RWPE2 (cell line): ENCODE measurements at places on chromosomes 2 and 18.

- no peak for DNase-seq
These were observed 1550.2 kb downstream of the LRP1B start for GRCh38 chr2:140580532-140581151.

DNA sequence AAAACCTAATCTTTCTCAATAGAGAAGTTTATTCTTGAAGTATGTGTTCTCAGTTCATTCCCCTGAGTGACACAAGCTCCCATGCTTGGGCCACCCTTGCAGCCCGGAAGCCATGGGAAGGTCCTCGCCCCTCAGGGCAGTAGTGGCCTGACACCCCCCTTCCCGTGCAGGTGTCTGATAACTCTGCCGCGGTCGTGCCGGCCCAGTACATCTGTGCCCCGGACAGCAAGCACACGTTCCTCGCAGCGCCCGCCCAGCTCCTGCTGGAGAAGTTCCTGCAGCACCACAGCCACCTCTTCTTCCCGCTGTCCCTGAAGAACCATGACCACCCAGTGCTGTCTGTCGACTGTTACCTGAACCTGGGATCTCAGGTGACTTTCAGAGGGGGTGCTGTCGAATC lies 32.4 kb downstream of the NTSR2 start:
- DNase-seq, result no peak

DNA sequence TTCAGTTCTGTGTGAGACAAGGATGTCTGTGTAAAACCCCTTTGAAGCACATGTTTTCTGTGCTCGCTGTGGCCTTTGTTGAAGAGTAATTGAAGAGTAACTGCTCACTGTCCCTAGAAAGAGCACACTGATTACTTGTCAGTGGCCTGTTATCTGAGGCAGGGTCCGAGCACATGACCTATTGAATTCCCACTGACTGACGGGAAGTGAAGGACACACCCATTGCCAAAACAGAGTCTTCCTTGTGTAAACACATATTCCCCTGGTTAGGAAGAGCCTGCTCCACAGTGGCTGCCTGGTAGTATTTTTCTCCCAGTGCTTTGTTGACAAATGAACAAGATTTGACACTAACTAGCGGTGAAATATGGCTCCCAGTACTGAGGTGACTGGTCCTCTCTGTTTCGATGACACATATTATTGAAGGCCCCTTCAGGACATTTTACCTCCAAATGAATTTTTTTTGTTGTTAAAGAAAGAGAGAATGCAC lies 148.5 kb upstream of the GYPC start:
- no peak for DNase-seq

- DNase-seq, result no peak
These were observed 63.3 kb upstream of the STK17B start for GRCh38 chr2:196234672-196235071.

GRCh38 chr2:64612575-64613195 lies 41.0 kb downstream of the SERTAD2 start:
- DNase-seq, result no peak

- DNase-seq, result no peak
These were observed 113.6 kb downstream of the MRO start for GRCh38 chr18:50706199-50706598.

DNA sequence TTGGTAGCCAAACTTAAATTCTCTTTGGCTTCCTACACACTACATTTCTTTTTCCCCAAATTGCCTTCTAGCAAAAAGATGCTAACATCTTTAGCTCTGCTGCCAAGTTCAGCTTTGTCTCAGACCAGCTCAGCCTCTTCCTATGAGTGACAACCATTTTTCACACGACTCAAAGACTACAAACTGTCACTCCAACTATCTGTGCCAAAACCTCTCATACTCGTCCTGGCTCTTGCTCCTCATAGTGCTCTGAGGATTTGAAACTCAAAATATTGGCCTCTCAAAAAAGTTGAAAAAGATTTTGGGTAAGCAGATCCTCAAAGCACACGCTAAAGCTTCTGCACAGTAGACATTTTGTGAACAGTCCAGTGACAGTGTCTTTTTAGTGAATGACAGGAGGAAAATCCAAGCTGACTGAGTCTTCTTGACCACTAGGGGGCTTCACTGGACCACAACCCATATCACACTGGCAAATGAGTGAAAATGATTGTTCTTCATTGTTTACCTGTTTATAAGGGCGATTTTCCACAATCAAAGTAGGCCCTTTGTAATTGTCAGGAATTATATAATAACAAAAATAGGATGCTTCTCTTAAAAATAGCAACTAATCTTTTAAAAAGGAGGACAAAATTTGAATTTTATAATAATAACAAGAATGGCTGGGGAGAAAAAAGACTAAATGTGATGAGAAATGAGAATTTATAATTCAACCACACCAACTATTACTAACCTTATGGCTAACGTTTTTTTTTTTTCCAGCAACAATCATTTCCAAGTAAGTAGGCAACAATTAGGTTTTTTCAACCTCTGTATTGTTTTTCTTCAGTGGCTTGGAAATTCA lies 85.5 kb upstream of the PGAP1 start:
- no peak for DNase-seq

DNA sequence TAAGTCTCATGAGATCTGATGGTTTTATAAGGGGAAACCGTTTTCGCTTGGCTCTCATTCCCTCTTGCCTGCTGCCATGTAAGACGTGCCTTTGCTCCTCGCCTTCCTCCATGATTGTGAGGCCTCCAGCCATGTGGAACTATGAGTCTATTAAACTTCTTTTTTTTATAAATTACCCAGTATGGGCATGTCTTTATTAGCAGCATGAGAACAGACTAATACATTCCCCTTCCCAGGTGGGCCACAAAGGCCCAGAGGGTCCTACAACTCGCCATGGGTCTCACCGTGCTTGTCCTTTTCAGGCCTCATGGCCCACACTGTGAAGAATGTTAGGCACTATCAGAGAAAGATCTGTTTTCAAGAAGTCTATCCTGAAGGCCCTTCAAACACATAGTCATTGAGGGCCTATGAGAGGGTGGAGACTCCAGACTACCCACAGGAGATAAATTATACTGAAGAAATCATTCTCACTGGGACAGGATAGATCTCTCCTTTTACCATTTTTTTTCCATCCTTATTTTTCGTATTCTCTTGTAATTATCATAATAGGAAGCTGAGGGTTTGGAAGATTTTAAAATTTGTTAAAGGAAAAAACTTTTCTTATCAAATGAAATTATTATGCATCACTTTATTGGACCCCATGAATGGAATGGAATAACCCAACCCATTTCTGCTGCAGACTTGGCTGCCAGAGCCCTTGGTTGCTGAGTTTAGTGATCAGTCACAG lies 91.0 kb upstream of the MSH2 start:
- DNase-seq, result no peak

GRCh38 chr2:148650881-148651280 lies 6.3 kb downstream of the EPC2 start:
- no peak for DNase-seq

- no peak for DNase-seq
These were observed 77.9 kb upstream of the ARL5A start for GRCh38 chr2:151905963-151906632.

DNA sequence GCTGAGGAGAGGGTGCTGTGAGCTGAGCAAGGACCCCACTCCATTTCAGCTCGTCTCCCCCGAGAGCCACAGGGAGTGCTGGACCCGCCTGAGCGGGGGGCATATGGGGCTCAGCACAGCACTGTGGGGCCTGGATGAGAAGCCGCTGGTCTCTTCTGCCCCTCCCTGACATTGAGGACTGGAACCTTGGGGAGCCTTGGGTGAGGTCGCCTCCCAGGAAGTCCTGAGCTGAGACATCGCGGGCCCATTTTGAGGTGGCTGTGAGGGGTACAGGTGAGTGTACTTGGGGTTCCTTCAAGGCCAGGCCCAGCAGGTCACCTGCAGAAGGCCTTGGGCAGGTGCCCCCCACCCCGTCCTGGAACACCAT lies 3.1 kb upstream of the AQP12A start:
- no peak for DNase-seq

GRCh38 chr2:159922563-159922962 lies 124.6 kb upstream of the CD302 start:
- no peak for DNase-seq

DNA sequence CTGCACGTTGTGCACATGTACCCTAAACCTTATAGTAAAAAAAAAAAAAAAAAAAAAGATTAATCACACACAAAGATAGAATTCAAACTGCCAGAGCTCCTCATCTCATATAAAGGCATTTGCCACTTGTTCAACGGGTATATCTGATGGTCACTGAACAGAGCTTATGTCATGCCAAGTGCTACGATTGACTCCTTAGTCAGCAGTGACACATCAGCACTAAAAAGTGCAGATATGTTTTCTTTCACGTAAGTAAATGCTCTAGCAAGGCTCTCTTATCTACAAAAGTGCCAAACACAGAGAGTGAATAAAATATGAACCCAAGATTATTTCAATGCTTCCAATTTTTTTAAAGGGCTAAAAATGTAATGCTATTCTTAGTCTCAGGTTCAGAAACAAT lies 1.1 kb downstream of the LMAN1 start:
- no peak for DNase-seq

DNA sequence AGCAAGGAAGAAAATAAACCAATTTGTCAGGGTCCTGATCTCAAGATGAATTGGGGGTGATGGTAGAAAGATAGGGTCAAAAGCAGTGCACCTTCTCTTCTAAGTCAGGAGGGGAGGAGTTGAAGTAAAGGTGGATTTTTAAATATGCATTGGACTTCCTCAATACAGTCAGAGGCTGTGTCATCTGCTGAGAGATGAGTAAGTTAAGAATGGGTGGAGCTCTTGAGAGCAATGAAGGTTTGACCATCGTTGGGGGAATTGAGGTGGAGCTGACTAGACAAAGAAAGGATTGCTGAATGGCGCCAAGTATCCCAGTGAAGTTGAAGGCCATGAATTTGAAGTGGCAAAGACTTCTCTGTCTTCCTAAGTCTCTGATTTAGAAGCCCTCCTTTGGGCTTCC lies 18.4 kb upstream of the CPO start:
- DNase-seq, result no peak

GRCh38 chr2:8581601-8582041 lies 100.2 kb upstream of the ID2 start:
- no peak for DNase-seq
